RWPE1 (cell line): ENCODE measurements at places on chromosomes 6 and 20.
A peak's percentile ranks its signal among the peaks of the same experiment; 100 is the strongest.

- DNase-seq = peak; percentile 30
Observed at GRCh38 chr20:18527836-18528235, 20.1 kb downstream of the SEC23B start.

DNA sequence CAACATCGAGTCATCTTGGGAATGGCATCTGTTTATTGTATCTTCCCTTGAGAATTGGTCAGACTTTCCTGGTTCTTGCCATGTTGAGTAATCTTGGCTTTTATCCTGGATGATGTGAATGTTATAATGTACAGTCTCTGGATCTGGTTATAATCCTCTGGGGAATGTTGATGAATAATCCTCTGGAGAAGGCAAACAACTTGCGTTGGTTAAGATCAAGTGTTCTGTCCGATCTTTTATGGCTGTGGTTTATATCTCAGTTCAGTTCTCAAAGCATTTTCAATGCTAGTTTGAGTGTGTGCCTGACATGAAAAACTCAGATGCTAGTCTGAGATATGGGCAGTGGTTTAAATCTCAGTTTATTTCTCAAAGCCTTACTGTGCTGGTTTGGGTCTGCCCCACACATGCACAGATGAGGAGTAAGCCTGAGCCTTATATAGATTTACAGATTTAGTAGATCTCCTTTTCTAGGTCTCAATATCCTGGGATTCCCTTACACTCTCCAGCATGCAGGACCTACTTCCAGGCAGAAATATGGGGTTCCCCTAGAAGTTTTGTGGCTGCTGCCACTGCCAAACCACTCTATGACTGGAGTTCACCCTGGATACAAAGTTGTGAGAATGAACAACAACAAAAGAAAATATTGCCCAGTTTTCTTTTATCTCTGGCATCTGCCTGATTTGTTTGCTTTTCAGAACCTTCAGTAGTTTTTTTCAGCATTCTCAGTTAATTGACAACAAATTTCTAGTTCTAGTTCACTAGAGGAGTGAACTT is 191.8 kb upstream of the MAN1A1 start:
- peak; percentile 85 for DNase-seq

GRCh38 chr20:62136283-62137091 is 6.7 kb downstream of the PSMA7 start:
- DNase-seq = peak; percentile 64

GRCh38 chr20:47035026-47035590 is 140.5 kb downstream of the EYA2 start:
- no peak for DNase-seq

DNA sequence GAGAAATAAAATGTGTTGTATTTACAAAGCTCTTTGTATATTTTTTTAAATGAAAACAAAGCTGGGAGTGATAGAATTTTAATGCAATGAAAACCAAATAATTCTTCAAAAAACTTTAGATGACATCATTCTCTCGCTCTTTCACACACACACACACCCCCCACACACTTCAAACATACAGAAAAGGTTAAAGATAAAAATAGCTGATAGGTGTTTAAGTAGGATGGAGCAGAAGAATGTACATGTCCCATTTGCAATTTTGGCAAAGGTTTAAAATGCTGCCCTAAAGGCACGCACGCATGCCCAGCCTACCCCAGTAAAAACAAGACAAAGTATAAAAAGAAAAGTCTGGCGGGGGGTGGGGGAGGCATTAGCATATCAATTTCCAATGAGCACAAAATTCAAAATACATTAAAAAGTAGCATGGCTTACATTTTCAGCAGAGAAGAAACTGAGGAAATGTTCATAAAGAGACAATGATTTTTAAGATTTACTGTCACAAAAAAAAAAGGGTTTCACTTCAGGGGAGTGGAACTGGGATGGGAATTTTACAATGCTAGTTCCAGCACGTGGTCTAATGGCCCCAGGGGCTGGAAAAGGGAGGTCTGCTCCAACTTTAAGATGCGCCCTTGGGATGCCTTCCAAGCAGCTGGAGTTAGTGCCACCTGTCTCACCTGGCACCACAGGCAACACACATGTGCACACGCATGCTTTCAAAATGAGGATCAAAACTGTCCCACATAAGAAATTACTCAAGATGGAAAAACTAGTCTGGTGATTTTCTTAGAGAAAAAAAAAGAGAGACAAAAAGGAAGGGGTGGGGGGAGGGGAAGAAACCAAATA is 55.1 kb upstream of the NFATC2 start:
- no peak for DNase-seq

GRCh38 chr6:166768761-166769160 is 141.7 kb upstream of the RPS6KA2 start:
- no peak for DNase-seq

- no peak for DNase-seq
Observed at GRCh38 chr6:125558241-125558843, 191.1 kb upstream of the HEY2 start.

GRCh38 chr6:169252505-169253189 is 999 bp downstream of the THBS2 start:
- no peak for DNase-seq

DNA sequence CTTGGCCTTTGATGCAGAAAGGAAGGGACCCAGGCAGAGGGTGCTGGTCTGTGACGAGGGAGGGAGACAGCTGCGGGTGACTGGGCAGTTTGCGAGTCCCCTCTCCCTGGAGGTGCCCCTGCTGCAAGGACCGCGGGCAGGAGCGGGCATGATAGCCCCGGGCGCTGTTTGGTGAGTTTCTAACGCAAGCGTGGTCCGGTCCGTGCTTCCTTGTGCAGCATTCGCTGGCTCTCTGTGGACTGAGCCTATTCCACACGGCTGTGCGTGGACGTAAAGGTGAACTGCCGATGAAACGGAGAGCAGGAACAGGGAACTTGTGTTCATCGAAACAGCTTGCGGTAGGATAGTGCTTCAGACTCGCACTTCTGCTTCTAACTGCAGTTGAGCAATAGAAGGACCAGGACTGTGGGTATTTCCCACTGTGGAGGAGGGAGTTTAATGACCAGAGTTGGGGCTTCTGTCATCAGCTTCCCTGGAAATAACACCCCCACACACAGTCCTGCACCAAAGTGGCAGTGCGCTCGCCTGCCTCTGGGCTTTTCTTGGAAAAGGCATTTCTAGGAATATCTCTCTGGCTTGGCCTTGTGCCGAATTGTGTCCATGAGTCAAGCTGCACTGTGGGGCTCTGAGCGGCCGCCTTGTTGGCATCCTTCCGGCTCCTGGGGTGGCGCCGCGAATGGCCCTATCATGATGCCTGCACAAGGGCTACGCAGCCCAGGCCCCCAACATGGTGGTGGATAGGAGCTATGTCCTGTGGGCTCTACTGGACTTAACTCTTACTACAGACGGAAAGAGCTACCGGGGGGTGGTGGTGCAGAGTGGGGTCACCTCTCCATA is 48.9 kb downstream of the DUSP22 start:
- no peak for DNase-seq

- DNase-seq = peak; percentile 42
Observed at GRCh38 chr6:13248053-13248452, 80.3 kb downstream of the TBC1D7 start.

DNA sequence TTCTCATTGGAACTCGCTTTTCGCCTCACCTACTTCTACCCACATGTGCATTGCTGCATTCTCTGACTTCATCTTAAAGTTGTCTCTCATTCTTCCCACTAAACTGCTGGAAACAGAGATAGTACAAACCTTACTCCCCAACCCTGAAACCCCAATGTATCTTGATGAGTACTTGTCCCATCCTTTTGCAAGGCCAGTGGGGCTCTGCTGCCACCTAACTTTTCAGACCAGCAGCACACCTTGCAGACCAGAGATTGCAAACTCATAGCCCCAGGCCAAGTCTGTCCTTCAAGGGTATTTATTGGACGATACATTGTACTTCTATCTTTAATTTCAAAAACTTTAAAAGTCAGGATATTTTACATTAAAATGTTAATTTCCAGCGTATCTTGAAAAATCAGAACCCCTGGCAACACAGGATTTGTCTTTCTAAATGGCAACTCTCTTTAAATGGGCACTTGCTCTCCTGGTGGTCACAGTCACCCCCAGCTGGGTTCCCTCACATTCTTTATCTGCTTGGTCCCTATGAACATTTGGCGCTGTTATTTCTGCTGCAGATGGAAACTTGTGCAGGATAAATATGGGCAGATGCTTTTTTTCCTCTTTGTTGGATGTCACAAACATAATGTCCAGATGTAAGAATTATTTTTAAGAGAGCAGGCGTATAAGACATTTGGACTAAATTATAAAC is 83.9 kb downstream of the SOD2 start:
- DNase-seq = peak; percentile 48

- DNase-seq = no peak
Observed at GRCh38 chr6:12748815-12749521, 32.4 kb downstream of the PHACTR1 start.

DNA sequence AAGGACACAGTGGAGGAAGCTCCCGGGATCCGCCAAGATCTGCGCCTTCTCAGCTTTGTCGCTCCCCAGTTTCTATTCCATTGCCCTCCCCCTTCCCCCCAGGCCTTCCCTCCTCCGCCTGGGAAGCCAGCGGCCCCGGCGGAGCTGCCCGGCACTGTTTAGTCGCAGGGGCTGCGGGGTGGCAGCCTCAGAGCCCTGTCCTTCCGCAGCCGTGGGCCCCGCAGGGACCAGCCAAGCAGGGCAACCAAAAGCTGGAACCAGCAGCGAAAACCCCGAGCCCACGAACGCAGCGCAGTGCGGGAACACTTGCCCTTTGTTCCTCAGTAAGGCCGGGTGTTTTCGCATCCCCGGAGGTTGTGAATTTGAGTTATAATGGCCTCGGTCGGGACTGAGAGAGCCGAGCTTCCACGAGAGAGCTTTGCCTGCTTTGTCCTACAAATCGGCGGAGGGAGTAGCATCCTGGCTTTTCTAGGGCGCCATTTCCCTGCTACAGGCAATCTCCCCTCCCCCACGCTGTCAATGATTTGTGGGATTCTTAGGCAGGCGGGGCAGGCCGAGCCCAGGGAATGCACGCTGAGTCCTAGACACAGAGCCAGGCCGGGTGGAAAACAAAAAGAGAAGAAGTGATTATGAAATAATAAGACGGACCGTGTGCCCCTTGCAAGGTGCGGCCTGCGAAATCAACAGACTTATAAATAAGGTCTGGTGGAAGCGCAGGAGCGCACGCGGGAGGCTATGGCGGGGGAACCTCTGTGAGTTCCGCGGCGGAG is 4.0 kb upstream of the TUBB2B start:
- peak; percentile 36 for DNase-seq

GRCh38 chr6:47376930-47377329 is 67.2 kb upstream of the TNFRSF21 start:
- DNase-seq = no peak

DNA sequence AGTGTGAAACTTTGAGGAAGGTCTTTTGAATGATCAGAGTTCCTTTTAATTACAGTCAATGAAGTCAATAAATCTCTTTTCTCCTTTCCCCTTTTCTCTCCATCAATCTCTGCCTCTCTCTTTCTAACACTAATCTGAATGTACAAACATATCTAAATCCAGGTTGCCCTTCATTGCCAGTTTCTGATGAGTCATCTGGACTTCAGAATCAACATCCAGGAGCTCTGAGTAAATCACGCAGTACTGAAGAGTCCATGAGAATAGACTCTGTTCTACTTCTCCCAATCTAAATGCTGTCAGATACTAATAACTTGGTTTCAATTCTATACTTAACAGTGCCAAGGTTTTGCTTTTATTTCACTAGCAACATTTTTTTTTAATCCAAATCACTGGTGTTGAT is 238.7 kb upstream of the THEMIS start:
- DNase-seq = peak; percentile 8

- DNase-seq = no peak
Observed at GRCh38 chr6:121816906-121817540, 381.6 kb downstream of the GJA1 start.

- DNase-seq = no peak
Observed at GRCh38 chr20:62345681-62346370, 21.3 kb downstream of the LAMA5 start.

GRCh38 chr6:50661636-50662035 is 51.7 kb upstream of the TFAP2D start:
- no peak for DNase-seq

DNA sequence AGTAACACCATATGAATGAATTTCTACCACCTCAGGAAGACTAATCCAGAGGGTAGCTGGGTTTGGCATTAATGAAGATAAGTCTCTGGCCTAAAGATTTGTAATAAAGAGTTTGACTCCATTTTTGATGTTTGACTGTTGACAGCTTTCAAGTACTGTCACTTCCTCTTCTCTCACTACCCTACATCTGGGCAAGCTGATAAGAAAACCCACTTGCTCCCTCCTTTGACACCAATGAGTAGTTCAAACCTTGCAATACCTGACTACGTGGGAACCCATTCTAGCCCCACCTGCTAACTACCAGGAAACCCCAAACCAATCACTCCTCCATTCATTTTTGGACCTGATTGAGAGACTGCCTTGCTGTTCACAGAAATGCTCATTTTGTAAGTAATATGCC is 621.5 kb downstream of the TENT5A start:
- no peak for DNase-seq

GRCh38 chr6:13262302-13263230 is 65.8 kb downstream of the TBC1D7 start:
- no peak for DNase-seq

DNA sequence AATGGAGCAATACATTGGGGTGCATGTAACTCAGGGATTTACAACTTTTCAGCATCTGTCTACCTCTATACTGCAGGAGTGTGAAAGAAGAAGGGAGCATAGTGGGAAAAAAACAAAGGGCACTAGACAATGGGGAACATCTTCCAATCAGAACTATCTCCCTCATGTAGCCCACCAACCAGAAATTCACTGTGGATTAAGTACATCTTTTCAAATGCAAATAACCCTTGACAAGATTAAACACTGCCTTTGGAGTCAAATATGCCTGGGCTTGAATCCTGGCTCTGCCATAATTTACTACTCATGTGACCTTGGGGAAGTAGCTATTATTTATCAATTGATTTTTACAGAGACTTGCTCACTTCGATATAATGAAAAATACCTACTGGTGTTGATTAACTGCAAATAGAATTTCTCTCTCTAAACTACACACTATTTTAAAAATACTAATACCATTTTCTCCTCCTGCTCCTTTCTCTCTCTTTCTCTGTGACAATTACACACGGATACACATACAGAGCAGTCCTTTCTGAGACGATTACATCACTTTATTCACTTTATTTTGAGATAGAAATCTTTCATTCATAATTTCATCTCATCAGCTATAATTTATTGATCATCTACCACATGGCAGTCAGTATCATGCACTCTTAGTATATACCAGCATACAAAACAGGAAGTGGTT is 783.7 kb downstream of the FRK start:
- DNase-seq = no peak

DNA sequence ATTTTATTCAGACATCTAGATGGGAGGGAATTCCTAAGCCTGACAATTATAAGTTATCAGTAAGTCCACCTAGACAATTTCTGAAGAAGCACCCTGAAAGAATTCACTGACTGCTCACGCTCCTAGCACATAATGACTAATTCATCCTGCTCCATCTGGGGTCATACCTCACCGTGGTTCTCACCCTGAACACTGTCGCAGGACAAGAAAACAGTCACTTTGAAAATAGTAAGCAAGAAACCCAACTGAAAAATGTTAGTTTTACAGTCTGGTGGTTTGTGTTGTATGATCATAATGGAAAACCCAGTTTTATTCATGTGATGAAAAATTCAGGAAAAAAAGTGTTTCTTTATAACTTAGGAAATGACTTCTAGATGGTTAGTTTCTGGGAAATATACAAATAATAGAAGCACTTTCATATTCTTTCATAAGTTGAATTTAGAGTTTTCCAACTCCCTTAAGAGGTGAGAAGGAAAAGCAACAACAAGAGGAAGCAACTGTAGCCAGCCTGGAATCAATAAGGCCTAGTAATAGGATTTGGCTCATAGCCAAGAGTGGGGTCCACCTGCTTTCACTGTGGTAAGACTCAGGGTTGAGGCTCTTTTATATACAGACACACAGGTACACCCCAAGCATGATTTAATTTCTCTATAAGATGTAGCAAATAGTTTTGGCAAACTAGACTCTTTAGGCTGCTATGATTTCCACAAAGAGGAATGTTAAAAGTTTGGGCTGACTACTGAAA is 94.1 kb downstream of the HIVEP2 start:
- no peak for DNase-seq
